SHP77 (cell line): ENCODE measurements at places on chromosomes 2 and 18.
A peak's percentile ranks its signal among the peaks of the same experiment; 100 is the strongest.

GRCh38 chr2:118967124-118967880 lies 25.3 kb downstream of the MARCO start:
- DNase-seq: no peak

- no peak for DNase-seq
Observed at GRCh38 chr2:209942936-209943605, 59.4 kb upstream of the RPE start.

DNA sequence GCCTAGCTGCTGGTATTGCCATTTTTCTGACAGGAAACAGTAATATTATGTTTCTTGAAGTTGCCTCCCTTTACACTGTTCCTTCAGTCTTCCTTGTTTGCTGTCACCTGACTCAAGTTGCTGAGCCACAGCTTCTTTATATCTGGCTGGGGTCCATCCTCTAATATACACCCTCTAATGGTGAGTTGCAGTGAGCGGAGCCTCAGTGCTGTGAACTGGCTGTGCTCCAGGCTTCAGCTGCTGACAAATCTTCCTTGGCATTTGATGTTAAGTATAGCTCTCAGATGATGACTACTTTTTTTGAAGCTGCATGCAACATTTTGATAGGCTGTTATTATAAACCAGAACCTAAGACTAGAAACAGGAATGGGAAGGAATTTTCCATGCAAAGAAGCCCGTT lies 366.7 kb downstream of the NUP35 start:
- DNase-seq: no peak

DNA sequence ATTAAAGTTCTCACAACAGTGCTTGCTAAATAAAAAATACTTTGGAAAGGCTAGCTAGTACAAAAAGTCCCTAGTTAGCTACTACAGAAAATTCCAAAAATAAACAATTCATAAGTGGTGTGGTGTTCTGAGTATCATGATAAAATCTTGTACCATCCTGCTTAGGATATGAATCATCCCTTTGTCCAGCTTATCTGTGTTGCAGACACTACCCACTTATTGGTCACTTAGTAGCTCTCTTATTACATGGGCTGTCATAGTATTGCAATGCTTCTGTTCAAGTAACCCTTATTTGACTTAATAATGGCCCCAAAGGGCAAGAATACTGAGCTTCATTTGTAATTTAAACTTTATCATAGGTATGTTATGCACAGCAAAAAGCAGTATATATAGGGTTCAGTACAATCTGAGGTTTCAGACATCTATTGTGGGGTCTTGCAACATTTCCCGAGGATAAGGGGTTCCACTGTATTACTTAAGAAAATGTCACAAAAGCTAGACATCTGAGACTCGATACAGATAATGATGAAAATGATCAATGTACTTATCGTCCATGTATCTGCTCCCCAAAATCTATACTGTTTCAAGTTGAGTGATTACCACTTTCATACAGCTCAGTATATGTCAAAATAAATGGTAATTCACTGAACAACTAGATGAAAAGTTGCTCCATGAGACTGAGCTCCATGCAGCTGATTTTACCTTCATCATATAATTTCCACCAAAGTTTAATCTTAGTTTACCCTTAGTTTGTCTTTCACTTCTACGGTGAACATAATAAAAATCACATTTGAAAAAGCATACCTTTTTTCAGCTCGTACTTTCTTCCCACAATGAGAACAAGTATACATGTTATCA lies 93.8 kb downstream of the C2orf74 start:
- DNase-seq: no peak

GRCh38 chr2:49288113-49288705 lies 133.9 kb upstream of the FSHR start:
- no peak for DNase-seq

DNA sequence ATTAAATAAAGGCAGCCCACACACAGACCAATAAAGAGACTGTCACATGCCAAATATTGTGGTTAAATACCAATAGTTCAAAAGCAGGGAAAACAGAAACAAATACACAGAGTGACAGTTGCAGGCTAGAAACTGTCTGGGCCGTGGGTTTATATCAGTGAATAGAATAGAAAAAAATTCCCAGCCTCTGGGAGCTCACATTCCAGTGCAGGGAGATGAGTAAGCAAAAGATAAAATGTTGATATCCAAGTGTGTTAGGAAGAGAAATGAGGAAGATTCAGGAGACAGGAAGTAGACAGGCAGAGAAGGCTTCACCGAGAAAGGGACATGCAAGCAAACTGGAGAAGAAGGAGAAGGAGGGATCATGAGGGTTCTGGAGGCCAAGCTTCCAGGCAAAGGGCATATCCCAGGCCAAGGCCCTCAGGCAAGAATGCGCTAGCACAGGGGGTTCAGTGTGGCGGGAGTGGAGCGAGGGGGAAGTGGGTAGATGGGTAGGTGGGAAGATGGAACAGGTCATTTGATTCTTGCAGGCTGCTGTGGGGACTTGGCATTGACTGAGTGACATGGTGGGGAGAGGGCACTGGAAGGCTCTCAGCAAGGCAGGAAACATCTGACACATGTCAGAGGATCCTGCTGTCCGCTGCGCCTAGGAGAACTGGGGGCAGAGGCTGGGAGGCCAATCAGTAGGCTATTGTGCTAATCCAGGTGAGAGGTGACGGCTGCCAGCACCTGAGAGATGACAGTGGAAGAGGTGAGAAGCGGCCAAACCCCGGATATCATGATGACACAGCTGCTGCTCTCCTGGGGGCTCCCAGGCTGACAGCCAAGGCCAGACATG lies 89.2 kb downstream of the ZBTB7C start:
- DNase-seq: peak; percentile 96

DNA sequence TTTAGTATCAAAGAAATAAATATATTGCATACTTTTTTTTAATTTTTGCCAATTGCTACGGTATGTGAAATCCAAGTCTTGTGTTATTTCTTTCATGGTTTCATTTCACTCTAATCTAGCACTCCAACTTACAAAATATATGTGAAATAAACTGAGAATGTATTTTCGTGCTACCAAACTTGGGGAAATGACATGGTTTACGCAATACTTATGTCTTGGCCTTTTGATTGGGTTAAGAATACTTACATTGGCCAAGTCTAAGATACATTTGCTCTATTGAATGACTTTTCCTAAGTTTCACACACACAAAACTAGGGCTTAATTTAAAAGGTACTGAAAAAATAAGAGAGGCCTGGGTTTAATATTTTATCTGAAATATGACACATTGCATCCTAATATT lies 80.5 kb downstream of the VRK2 start:
- no peak for DNase-seq

DNA sequence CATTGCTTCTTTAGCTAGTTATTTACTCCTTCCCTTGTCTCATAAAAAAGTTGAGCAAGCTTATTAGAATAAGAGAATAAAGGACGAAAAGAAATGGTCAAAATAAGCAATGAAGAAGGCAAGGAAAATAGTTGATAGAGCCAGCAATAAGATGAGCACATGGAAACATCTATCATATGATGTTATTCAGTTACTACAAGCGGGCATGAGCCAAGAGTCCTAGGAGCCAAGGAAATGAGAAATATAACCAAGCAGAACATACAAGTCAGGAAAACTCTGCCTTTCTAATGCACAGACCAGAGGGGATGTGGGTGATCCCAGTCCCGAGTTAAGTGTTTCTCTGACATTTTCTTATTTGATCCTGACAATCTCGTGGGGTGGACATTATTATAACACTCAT lies 33.9 kb downstream of the INO80C start:
- no peak for DNase-seq

DNA sequence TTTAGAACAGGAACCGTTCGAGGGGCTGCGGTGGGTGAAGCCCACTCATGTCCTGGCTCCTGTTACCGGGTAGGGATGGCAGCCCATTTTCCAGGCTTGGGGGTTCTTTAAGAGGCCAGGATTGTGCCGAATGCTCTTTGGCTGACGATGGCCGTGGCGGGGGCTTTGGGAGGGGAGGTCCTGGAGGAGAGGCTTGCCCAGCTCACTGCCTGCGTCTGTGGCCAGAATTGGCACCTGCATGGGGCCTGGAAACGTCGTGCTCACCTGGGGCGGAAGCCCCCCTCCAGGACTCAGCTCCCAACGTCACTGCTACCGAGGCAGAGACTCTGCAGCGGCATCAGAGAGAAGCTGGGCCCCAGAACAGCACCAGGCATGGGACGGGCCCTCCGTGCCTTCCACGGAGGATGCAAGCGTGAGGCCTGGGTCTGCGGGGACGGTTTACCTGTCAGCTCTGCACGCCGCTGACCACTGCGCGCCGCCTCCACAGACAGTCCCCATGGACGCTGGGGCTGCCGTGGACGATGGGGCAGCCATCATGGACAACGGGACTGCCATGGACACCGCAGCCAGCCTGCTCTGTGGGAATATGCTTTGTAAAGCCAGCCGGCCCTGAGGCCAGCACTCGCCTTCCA lies 82.9 kb downstream of the NFATC1 start:
- no peak for DNase-seq
